ENCODE measurements at places on chromosomes 3 and 15.

DNA sequence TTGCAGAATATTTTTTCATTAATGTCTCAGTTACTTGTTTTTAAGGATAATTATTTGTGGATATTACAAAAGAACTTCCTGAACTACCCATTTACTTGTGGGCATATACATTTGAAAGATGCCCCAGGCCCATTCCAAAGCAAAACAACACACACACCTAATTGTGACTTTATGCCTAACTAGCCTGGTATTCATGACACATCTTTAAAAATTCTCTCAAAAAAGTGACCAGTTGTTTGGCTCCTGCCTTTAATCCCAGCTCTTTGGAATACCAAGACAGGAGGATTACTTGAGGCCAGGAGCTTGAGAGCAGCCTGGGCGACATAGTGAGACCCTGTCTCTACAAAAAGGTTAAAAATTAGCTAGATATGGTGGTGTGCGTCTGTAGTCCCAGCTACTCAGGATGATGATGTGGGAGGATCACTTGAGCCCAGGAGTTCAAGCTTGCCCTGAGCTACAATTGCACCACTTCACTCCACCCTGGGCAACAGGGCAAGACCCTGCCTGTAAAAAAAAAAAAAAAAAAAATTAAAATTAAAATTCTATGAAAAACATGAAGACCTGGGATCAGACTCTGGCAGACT is 51.7 kb upstream of the SLC4A7 start:
- DNase-seq = no peak

DNA sequence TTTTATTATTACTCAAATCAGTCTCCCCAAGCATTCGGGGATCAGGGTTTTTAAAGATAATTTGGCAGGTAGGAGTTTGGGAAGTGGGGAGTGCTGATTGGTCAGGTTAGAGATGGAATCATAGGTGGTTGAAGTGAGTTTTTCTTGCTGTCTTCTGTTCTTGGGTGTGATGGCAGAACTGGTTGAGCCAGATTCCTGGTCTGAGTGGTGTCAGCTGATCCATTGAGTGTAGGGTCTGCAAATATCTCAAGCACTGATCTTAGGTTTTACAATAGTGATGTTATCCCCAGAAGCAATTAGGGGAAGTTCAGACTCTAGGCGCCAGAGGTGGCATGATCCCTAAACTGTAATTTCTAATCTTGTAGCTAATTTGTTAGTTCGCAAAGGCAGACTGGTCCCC is 20.6 kb upstream of the TRANK1 start:
- DNase-seq = no peak

GRCh38 chr3:52704611-52705437 is 767 bp downstream of the GLT8D1 start:
- DNase-seq = no peak

DNA sequence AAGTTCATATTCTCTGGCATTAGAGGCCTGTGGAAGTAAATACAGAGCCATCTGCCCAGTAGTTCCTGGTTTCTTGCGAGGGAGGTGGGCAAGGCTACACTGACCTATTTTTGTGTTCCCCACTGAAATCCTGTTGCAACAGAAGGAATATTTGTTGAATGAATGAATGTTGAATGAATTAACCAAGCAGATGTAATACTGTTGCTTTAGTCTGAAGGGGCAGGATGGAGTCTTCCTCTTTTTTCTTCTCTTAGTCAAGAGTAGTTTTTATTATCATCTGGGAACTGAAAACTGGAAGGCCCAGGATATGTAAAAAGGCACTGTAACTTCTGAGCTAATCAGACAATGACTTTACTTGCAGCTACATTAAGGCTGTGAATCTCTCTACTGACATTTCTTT is 17.1 kb downstream of the BLOC1S6 start:
- DNase-seq = no peak

DNA sequence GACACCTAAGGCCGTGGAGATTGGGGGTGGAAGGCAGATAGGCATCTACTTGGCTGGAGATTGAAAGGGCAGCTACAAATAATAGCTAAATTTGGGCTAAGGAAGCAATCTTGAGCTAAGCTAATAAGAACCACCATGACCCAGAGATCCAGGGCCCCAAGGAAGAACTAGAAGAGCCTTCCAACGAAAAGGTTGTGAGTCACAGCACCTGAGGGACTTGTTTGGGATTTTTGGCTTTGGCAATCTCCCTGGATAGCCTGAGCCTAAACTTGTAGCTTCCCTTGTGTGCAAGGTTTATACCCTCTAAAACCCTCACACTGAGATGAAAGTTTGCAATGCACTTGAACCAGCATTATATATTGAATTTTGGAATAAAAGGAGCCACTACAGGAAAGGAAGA is 364.0 kb upstream of the IL12A start:
- DNase-seq = no peak

DNA sequence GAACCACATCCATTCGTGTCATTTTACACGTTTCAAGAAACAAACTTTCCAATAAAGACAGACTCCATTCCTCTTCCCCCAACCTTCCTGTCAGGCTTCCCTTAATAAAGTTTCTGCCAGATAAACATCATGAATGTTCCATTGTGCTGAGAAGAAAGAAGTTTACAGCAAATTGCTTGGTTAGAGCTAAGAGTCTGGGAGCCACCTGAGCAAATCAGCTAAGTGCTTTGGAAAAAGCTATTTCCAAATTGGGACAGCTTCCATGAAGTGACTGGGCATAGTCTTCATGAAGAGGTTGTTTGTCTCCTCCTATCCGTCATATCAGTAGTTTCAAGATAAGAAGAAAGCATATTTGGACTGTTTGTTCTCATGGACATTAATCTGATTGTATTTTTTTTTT is 77.0 kb downstream of the MAGI1 start:
- DNase-seq = no peak

GRCh38 chr15:39580485-39581241 is at the start of gene THBS1:
Gene THBS1 (plus strand): TSS chr15:39581079. CDS start chr15:39581858, 779 bp downstream.
- peak; percentile 26 for DNase-seq

GRCh38 chr15:98503970-98504369 is 144.4 kb upstream of the IGF1R start:
- DNase-seq = no peak

DNA sequence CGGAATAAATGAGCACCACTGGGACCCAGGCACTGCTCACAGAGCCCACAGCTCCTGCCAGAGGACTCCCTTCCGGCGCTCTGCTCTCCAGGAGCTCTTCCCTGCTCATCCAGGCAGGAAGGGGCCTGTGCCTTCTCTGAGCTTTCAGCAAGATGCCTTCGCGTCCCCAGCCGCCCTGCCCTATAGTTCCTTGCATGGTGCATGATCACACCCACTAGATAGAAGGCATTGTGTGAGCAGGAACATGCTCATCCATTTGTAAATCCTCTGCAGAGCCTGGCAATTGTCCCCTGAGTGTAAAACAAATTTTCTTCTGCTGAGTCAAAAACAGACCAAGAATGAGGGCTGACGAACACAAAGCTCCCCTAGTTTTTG is 181.6 kb downstream of the MEGF11 start:
- DNase-seq = no peak

All from stimulated activated CD4-positive, alpha-beta T cell treated with anti-CD3 and anti-CD28 coated beads, Interleukin-4, amount 100 ng/mL, for 48 hours (primary cell).